ENCODE measurements at places on chromosomes 4 and X.

GRCh38 chrX:30659421-30659820, 6.2 kb downstream of the GK start:
- H3K36me3 ChIP-seq: no peaks in the 10 kb centered on the region
- DNase-seq: peak; percentile 51
- H3K4me1 ChIP-seq: no peaks in the 10 kb centered on the region
- H3K27me3 ChIP-seq: no peaks in the 10 kb centered on the region
- no peak overlapping the region for H3K27ac ChIP-seq
- no peak overlapping the region for H3K4me3 ChIP-seq

- peaks cover 27% of the 10 kb centered on the region for H3K4me1 ChIP-seq
- H3K27me3 ChIP-seq: no peaks in the 10 kb centered on the region
- DNase-seq: no peak
- no peak overlapping the region for H3K4me3 ChIP-seq
- H3K36me3 ChIP-seq: no peaks in the 10 kb centered on the region
- no peak overlapping the region for H3K27ac ChIP-seq
Observed at GRCh38 chrX:65600106-65600505, 65.5 kb upstream of the LAS1L start.

DNA sequence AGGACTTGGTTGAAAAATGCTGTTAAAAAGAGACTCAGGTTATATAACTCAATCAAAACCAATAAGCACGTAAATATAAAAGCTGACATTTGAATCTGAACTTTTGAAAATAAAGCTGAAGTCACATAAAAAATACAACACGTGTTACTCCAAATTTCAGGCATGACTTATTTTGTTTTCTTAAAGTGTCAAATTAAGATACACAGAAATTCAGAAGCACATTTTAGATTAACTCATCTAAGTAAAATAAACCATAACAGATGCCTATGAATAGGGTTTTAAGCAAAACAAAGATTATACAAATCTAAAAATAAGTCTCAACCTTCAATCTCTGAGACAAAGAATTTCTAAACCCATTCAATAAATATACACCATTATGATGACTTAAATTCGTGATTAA, 124.8 kb downstream of the ANTXR2 start:
- H3K27ac ChIP-seq: no peak overlapping the region
- no peaks in the 10 kb centered on the region for H3K4me1 ChIP-seq
- H3K36me3 ChIP-seq: no peaks in the 10 kb centered on the region
- no peak for DNase-seq
- H3K27me3 ChIP-seq: no peaks in the 10 kb centered on the region
- H3K4me3 ChIP-seq: no peak overlapping the region

GRCh38 chrX:13550346-13550745, 19.1 kb upstream of the EGFL6 start:
- H3K4me3 ChIP-seq: no peak overlapping the region
- no peaks in the 10 kb centered on the region for H3K27me3 ChIP-seq
- no peaks in the 10 kb centered on the region for H3K36me3 ChIP-seq
- H3K4me1 ChIP-seq: no peaks in the 10 kb centered on the region
- no peak for DNase-seq

DNA sequence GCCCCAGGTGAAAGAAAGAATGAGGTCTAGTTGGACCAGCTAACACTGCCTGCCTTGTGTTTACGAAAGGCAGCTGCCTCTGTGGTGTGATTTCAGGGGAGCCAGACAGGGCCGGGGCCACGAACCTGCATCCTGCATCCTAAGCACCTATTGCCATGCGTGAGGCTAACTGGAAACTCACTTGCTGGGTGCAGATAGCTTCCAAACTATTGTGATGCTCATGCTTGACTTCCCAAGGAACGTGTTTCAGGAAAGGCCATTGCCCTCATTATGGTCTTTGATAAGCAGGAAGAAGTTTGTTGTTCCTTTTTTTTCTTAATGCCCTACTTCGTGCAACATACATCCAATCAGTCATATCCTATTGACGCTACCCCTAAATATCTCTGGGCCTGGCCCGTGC, 2.3 kb upstream of the IRF2 start:
- H3K27me3 ChIP-seq: no peaks in the 10 kb centered on the region
- no peak overlapping the region for H3K4me3 ChIP-seq
- no peaks in the 10 kb centered on the region for H3K36me3 ChIP-seq
- H3K4me1 ChIP-seq: peaks cover 7% of the 10 kb centered on the region

DNA sequence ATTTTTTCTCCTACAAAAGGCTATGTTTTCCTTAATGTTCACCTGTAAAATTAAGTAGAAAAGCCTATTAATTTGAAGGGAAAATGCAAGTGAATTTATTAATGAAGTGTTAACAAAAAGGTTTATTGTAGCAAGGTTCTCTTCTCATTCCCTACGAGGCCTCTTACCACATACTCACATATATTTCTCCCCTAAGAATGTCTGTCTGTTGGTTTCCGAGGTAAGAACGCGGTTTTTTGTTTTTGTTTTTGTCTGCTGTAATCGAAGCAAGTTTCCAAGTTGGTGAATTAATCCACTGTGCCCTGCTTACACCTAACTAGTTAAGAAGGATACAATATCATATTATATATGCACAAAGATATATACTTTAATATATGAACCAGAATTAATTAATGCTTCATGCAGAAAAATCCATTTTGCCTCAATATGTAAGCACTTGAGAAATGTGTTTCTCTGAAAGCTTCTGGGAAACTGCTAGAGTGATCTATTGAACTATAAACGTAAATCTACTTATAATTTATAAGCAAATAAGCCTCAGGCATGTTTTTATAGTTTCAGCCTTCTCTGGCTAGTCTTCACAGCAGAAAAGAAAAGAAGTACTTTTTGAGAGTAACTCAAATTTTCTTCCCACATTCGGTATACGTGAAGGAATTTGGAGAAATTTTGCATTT, 120.8 kb downstream of the EGF start:
- H3K4me3 ChIP-seq: no peak overlapping the region
- no peaks in the 10 kb centered on the region for H3K36me3 ChIP-seq
- no peak for DNase-seq
- no peaks in the 10 kb centered on the region for H3K4me1 ChIP-seq
- H3K27me3 ChIP-seq: no peaks in the 10 kb centered on the region

DNA sequence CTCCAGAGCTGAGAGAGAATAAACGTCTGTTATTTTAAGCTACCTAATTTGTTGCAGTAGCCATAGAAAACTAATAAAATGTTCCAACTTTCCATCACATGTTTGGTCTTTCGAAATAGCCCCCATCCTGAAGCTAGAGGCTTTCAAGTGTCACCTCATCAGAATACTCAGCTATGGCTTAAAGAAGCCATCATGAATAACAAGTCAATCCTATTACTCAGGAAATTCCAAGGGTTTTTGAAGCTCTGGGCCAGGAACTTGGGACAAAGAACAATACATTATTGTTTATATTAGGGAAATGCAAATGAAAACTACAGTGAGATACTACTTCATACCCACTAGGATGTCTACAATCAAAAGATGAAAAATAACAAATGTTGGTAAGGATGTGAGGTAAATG, 42.2 kb downstream of the TBCK start:
- no peaks in the 10 kb centered on the region for H3K27me3 ChIP-seq
- no peak overlapping the region for H3K4me3 ChIP-seq
- H3K36me3 ChIP-seq: no peaks in the 10 kb centered on the region
- H3K4me1 ChIP-seq: no peaks in the 10 kb centered on the region

DNA sequence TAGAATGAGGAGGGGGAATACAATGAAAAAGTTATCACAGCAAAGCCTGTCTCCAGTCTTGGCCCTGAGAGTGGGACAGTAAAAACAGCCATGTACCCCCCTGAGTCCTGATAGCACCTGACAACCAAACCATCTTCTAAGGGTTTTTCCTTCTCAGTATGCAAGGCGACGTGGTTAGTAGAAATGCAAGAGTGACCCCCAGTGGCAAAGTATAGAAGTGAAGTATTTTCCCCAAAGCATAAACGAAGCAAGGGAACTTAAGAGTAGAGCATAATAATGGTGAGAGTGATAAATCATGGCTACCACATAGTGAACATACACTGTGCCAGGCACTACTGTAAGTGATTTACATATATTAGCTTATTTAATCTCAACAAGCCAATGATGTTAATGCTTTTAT, 52.8 kb downstream of the FAM47C start:
- H3K27me3 ChIP-seq: peaks cover 2% of the 10 kb centered on the region
- no peak overlapping the region for H3K4me3 ChIP-seq
- H3K4me1 ChIP-seq: no peaks in the 10 kb centered on the region
- DNase-seq: peak; percentile 6
- H3K36me3 ChIP-seq: no peaks in the 10 kb centered on the region

DNA sequence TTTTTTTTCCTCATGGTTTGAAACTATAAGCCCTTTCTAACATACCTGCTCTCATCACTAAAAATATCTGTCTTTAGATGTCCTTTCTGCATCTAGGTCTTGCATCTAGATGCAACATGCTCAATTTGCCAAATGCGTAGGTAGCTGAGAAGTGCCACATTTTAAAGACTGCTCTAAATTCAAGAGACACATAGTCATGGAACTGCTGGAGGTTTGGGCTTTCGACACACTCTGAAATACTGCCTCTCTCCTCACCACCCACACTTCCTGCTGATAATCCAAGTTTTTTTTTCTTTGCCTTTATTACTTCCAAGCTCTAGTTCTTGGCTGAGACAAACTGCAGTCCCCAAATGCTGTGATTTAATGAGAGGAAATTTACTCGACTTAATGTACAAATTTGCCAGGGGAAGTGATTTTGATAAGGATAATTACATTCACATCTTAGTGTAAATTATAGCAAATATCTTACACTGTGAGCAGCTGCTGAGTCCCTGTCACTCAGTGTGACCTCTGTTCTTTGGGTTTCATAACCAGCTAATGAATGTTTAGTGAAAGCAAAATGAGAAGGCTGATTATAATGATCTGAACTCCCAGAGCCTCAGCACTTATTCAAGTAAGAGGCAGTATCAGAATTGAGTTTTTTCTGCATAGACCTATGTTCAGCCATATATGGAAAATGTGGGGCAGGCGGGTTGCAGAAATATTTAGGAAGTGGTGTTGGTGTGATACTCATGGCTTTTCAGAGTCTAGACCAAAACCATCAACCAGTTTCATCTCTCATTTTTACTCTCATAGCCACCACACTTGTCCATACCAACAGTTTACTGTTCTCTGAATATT, 31.3 kb downstream of the DRD5 start:
- no peaks in the 10 kb centered on the region for H3K36me3 ChIP-seq
- no peak overlapping the region for H3K27ac ChIP-seq
- no peak overlapping the region for H3K4me3 ChIP-seq
- no peaks in the 10 kb centered on the region for H3K27me3 ChIP-seq
- H3K4me1 ChIP-seq: no peaks in the 10 kb centered on the region

- H3K27ac ChIP-seq: no peak overlapping the region
- no peaks in the 10 kb centered on the region for H3K36me3 ChIP-seq
- no peaks in the 10 kb centered on the region for H3K27me3 ChIP-seq
- no peaks in the 10 kb centered on the region for H3K4me1 ChIP-seq
Observed at GRCh38 chrX:112687189-112687691, 7.5 kb upstream of the LHFPL1 start.

GRCh38 chr4:150971901-150972300, 43.2 kb downstream of the LRBA start:
- no peaks in the 10 kb centered on the region for H3K27me3 ChIP-seq
- H3K27ac ChIP-seq: no peak overlapping the region
- no peaks in the 10 kb centered on the region for H3K36me3 ChIP-seq
- DNase-seq: no peak
- no peak overlapping the region for H3K4me3 ChIP-seq

GRCh38 chr4:44237643-44238042, 211.0 kb downstream of the KCTD8 start:
- H3K27me3 ChIP-seq: no peaks in the 10 kb centered on the region
- H3K36me3 ChIP-seq: no peaks in the 10 kb centered on the region
- no peak overlapping the region for H3K4me3 ChIP-seq
- no peak overlapping the region for H3K27ac ChIP-seq

Data from astrocyte (in vitro differentiated cells and primary cell).